ENCODE measurements at places on chromosomes 4 and X.
A peak's percentile ranks its signal among the peaks of the same experiment; 100 is the strongest.

DNA sequence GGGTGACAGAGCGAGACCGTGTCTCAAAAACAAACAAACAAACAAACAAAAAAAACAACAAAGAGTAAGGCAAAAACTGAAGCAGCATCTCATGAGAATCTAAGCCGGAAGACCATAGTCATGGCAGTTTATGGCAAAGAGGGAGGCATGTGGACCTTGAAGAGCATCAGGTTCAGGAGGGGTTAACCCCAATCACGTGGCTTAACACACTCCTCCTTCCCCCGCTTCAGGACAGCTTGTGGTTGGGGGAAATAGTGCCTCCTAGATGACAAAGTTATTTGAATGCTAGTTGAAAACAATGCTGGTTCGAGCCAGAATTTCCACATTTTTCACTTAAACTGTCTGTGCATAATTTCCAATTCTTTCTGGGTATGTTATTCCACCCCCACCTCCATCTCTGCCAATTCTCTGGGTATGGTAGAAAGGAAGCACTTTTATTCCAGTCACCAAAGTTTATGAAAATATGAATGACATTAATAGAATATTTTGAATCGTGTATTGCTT, 11.7 kb upstream of the MAP7D3 start:
- DNase-seq: no peak

- no peak for DNase-seq
These were observed 75.1 kb downstream of the CEP44 start for GRCh38 chr4:174358829-174359228.

DNA sequence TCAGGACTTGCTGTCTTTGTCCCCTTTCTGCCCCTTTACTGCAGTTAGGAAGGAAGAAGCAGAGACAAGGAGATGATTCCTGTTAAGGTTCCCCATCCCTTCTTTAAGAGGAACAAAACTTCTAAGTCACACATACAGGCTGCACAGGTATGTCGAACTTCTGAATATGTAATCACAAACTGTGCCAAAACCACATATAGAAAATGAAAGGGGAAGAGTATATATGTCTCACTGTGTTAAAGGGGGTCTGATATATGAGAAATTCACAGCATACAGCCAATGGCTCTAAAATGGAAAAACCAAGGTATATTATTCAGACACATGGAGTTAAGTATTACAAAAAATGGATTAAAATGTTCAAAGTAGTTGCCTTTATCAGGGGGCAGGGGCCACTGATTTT, 11.7 kb downstream of the CFAP97 start:
- DNase-seq: no peak

- no peak for DNase-seq
These were observed 73.5 kb downstream of the PPP1R2C start for GRCh38 chrX:42704454-42704853.

DNA sequence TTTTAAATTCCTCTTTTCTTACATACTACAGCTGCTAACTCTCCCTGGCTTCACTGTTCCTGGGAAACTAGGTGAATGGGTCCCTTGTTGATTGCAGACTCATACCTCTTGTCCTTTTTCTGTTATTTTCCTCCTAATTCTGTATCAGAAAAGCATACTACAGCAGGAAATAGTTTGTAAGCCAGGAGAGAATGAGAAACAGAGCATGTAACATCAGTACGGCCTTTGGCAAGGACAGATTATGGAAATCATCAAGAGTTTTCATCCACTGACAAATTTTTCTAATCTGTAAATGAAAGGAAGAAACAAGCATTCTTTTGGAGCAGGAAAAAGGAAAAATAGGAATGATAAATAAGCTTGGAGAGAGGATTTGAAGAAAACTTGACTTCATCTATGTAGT, 239.2 kb downstream of the ANTXR2 start:
- DNase-seq: no peak

DNA sequence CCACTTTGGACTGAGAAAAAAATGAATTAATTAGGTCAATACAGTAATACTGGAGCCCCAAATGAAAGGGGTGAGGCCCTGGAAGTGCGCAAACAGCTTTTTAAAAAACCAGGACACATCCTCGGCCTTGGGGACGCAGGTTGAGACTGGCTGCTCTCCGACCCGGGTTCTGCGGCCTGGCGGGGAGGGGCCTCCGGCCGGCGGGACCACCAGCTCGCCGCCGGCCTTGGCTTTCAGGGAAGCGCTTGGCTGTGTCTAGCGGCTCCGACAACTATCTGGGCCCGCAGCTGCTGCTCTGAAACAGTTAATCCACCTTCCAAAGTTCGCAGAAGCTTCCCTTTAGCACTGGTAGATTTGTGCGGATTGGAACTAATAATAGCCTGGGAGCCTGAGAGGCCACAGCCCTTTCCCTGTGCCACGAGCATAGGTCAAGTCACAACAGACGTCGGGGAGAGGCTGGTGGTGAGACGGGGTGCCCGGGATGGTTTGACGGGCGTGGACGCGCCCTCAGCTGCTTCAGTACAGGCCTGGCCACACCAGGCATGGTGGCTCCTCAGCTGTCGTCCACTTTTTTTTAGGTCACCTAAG, 1.1 kb upstream of the SEL1L3 start:
- peak; percentile 52 for DNase-seq

GRCh38 chr4:14167876-14168510, 540.5 kb upstream of the BOD1L1 start:
- DNase-seq: no peak

DNA sequence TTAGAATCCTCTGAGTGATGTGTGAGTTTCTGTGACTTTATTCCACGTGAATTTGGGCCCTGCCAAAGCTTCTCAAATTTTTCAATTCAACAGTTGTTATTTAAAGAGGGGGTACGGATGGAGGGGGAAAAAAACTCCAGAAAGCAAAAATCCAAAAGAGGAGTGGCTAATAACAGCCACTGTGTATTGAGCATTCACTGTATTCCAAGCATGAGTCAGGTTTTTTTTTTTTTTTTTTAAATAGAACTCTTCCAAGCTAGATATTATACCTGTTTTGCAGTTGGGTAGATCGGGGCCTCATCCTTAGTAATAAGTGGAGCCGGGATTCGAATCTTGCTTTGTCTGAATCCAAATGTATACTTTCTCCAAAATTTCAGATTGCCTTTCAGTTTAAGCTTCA, 6.4 kb upstream of the RHOH start:
- DNase-seq: no peak

- DNase-seq: no peak
These were observed 56.1 kb downstream of the CCKAR start for GRCh38 chr4:26434030-26434639.

- no peak for DNase-seq
These were observed 65.6 kb downstream of the MRPL1 start for GRCh38 chr4:77927991-77928925.

- no peak for DNase-seq
These were observed 58.5 kb downstream of the PRPS1 start for GRCh38 chrX:107686792-107687191.

DNA sequence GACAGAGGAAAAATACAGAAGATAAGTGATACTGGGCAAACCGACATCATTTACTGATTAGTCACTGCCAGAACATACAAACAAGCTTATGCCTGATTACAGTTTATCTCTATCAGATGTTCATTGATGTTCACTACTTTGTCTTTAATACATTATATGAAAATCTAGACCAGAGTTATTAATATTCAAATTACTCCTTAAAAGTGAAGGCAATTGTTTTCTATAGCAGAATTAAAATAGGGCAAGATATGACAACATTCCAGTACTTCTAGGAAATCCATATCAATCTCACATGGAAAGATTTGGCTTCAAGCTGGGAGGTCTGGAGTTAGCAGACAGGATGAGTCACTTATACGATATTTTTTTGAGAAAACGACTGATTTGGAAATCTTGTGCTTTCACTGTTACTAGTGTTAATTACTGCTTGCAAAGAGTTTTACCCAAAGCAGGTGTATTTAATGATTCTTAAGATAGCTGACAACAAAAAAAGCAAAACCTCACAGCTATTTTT, 31.8 kb downstream of the HPGD start:
- no peak for DNase-seq

DNA sequence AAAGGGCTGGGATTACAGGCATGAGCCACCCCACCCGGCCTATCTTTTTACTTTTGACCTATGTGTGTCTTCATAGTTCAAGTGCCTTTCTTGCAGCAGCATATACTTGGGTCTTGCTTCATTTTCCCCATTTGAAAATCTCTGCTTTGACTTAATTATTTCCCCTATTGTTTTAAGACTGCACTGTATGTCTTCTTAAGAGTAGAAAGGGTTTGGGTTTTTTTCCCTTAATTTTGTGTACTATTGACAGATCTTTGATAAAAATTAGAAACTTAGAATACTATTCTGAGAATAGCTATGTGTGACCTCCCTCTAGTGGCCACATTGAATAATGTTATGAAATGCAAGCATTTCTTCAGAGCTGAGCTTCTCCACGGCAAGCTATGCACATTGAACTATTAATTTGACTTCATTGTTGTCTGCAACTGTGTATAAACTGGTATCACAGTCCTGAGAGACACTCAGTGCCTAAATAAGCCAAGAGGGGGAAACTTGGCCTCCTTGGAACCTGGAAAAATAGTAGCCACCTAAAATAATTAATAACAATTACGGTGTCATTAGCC, 8.7 kb upstream of the SLC25A4 start:
- no peak for DNase-seq

DNA sequence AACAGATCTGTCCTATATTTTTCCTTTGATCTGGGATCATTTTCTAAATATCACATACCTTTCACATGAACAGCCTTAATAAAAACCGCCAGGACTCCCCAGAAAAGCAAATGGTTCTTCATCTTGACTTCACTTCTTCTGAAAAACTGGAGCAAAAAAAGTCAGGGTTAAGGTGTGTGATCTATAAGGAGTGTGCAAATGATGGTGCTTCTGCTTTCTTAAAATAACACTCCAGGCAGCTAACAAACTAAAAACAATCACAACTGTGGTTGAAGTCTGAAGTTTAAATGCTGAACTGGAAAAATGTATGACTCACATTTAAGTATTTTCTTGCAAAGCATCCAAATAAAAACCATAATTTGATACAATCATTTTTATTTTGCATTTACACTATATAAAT, at the start of gene JCHAIN:
Gene JCHAIN, minus strand, starts transcription at position 140 of the 400 bp plus-strand sequence. Its CDS starts 18 bp downstream, at position 122.
- DNase-seq: no peak

GRCh38 chrX:19625612-19626011, 110.3 kb upstream of the MAP3K15 start:
- no peak for DNase-seq

- no peak for DNase-seq
These were observed 59.0 kb upstream of the WDR1 start for GRCh38 chr4:10175626-10176025.

DNA sequence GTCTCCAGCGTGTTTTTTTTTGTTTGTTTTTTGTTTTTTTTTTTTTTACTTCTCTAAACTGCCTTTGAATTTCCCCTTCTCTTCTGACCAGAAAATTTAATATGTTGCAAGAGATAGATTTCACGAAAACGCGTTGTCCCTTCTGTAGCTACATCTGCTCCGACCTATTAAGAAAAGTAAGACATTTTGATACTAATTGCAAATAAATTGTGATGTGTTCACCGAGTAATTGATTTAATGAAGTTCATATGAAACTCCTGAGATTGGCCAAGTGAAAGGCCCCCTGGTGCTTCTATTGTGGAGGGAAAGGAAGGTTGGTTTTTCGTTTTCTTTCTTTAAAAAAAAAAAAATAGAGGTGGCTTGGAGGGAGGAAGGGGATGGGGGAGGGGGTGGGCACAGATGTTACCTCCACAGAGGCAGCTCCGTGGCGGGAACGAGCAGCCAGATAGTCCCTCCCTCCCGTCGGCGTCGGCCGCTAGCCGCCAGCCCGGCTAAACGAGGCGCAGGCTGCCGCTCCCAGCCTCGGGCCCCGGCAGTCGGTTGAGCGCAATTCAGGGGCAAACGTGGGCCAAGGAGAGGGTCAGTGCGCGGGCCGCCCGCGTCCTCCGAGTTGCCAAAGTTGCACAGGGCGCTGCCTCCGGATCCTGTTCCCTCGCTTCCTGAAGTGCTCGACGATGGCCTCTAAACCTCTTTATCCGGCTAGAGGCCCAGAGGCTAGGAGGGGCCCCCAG, 139.1 kb upstream of the ZIC3 start:
- peak; percentile 39 for DNase-seq

DNA sequence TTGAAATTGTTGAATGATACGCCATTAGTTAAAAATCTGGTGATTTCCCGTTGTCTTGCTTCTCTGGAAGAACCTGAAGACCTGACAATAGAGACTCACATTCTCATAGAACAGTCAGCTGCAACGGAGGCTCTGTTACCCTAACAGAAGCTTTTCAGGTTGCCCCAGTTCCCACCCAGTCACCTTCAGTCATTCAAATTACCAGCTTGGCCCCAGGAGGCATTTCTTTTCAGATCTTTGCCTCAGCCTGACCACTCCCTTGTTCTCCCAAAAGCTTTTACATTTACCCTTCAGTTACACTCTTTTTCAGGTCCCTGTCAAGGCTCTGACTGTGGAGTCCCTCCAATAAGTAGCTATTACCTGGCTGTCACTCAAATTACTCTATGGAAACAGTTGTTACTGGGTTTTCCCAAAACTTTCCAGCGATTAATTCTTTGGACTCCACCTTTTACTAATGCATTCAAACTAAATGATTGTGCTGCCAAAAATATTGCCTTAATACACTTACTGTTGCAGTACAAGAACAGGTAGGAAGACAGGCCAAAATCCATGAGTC, 162.2 kb upstream of the FTHL17 start:
- DNase-seq: peak; percentile 67

GRCh38 chr4:170001011-170001744, 25.0 kb downstream of the MFAP3L start:
- no peak for DNase-seq

- DNase-seq: peak; percentile 81
These were observed 48.9 kb upstream of the AADAT start for GRCh38 chr4:170138580-170139194.
